CD4-positive, alpha-beta T cell treated with Interferon gamma for 1 hour (primary cell): ENCODE measurements at places on chromosomes 7 and 10.

- DNase-seq: no peak
Measured at GRCh38 chr7:77565917-77566316, 28.8 kb downstream of the PTPN12 start.

- DNase-seq: no peak
Measured at GRCh38 chr10:37549054-37549453, 308.4 kb downstream of the ZNF248 start.

GRCh38 chr7:121101083-121101482 is 112.6 kb downstream of the CPED1 start:
- DNase-seq: no peak

DNA sequence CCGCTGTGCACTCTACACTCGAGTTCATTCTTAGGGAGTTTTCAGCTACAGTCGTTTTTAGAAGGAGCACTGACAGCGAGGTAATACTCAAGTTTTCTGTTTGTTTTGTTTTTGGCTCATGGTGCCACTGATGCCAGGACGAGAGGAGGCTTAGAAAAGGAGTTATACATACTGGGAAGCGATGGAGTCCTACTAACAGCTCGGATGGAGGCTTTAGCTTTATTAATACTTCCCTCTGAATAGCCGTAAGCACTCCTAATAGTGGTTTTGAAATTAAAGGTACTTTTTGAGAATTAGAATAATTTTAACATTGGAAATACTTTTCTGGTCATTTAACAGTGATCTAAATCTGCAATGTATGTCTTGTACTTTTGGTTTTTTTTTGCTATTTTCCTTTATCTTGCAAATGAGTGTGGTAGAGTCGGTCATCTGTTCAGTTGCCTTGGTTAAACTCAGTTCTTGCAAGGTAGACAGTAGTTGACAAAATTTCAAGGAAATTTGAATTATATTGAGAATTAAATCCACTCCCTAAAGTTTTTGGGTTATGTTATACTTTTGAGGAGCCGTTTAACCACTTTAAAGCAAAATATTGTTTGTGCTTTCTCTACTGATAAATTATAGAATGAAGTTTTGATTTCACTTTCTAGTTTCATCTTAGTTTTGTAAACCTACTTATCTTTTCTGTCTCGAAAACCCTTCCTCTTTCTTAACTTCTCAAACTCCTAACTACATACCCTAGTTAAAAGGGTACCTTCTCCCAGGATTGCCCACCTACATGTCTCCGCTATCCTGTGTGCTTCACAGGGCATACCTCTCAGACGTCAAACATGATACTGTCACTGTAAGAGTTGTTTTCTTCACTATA is 1.5 kb downstream of the HBP1 start:
- no peak for DNase-seq
